NCI-H2081 (cell line): ENCODE measurements at places on chromosomes 2 and 18.

DNA sequence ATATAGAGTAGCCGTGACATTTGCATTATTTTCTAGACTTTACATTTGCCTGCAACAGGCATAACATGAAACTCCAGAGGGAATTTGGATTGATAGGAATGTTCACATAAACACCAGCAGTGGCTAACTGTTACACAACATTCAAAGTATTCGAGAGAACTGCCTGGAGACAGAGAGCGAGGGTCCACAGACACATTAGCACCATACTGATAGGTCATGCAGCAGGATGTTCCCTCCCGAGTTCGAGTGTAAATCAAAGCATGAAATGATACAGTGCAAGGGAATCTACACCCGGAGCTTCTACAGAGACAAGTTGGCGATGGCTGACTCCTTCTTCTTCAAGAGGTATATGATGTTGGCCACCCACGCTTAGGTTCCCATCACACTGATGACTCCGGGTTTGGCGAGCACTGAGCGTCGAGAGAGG is 89.5 kb downstream of the COL6A3 start:
- no peak for DNase-seq

GRCh38 chr18:79849328-79850207 is 51.8 kb downstream of the KCNG2 start:
- no peak for DNase-seq

GRCh38 chr2:149656996-149657395 is 69.4 kb upstream of the MMADHC start:
- no peak for DNase-seq

- no peak for DNase-seq
Measured at GRCh38 chr18:58997811-58998337, 133.2 kb downstream of the ZNF532 start.

- no peak for DNase-seq
Measured at GRCh38 chr2:74021407-74021755, 36.7 kb downstream of the TET3 start.

- DNase-seq, result no peak
Measured at GRCh38 chr2:200591308-200591707, 5.5 kb downstream of the AOX1 start.

DNA sequence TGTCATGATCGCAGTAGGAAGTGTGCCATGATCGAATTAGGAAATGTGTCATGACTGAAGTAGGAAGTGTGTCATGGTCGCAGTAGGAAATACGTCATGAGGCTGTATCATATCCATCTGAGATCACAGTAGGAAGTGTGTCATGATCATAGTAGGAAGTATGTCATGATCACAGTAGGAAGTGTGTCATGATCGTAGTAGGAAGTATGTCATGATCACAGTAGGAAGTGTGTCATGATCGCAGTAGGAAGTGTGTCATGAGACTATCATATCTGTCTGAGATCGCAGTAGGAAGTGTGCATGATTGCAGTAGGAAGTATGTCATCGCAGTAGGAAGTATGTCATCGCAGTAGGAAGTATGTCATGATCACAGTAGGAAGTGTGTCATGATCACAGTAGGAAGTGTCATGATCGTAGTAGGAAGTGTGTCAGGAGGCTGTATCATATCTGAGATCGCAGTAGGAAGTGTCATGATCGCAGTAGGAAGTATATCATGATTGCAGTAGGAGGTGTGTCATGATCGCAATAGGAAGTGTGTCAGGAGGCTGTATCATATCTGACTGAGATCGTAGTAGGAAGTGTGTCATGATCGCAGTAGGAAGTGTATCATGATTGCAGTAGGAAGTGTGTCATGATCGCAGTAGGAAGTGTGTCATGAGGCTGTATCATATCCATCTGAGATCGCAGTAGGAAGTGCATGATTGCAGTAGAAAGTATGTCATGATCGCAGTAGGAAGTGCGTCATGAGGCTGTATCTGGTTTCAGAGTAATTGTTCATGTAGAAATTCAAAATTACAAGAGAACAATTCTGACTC is 56.4 kb upstream of the NFATC1 start:
- DNase-seq, result no peak

DNA sequence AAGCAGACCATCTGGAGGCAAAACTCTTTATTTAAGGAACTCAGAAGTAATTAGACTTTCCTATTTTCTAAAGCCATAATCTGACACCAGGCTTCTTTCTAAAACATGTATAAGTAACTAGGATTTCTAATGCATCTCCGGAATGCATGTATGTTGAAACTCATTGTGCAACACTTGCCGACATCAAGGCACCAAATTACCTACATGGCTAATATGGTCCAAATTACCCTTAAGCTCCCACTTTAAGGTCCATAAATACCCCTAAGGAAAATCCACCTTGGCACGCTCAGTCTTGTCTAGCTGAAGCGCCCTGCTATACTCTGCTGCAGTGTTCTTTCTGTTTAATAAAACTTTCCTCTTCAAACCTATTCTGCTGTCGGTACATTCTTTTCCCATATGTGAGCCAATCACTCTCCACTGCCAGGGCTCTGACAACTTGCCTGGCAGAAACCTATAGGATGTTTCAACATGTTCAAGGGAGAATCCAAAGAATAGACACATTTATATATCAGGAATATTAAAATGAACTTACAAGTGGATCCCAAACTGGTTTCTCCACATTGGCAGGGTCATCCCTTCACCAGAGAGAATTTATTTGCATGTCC is 171.9 kb downstream of the GALNT1 start:
- no peak for DNase-seq

- DNase-seq, result no peak
Measured at GRCh38 chr2:198717451-198717850, 740.3 kb downstream of the SATB2 start.

- no peak for DNase-seq
Measured at GRCh38 chr2:28350791-28351285, 41.8 kb upstream of the FOSL2 start.

GRCh38 chr18:356778-357177 is 88.9 kb upstream of the THOC1 start:
- no peak for DNase-seq

- DNase-seq, result peak; percentile 55
Measured at GRCh38 chr2:170238776-170239175, 60.8 kb downstream of the MYO3B start.

DNA sequence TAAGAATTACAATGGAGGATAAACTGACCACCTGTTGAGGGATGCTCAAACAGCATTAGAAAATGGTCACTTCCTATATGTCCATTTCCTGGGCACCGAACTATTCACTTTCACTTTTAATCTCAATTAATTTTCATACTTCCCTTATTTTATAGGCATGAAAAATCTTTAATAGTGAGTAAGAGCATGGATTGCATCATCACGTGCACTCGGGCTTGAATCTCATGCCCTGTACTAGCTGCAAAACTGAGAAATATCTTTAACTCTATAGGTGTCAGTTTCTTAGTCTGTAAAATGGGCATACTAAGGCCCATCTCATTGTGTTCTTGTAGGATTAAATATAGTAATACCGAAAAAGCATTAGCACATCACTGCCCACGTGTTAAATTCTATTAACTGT is 183.9 kb upstream of the FIGN start:
- no peak for DNase-seq

DNA sequence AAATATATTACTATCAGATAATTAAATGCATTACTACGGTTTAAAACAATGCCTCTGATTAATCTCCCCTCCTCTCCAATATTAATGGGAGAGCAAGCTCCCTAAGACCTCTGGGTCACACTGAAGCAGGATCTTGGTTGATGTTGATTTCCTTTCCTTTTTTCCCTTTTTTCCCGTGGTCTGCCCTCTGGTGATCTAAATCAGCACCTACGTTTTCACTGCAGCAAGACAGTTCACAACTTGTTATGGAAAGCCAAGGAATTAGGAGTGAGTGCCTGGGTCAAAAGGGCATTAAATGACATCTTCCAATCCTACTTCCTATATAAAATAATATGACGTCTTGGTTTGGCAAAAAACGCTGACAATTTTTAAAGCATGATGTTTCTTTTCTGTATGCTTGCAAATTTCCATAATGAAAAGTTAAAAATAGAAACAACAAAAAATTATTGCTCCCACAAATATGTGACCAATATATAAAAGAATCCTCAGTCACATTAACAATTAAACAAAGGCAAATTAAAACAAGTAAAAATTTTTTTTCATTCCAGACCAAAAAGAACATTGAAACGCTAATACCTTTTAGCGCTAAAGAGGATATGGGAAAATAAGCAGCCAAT is 7.9 kb upstream of the CFAP36 start:
- DNase-seq, result peak; percentile 42

DNA sequence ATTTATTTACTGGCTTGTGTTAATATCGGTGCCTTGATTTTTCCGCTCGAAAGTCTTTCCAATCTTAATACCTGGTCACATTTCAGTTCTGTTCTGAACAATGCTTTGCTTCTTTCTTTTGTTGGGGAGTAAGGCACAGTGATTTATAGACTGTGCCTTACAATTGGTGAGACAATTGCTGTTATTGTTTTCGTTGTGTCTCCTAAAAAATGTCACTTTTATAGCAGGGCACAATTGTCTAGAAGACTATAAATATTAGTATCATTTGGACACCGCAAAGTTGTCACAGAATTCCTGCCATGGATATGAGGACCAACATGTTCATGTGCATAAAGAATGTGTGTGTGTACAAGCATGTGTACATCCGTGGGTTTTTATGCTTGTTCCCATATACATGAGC is 231.9 kb downstream of the INSIG2 start:
- DNase-seq, result no peak

- no peak for DNase-seq
Measured at GRCh38 chr2:84532291-84532690, 16.0 kb downstream of the DNAH6 start.

GRCh38 chr2:54524226-54524991 is 68.3 kb downstream of the SPTBN1 start:
- DNase-seq, result no peak

- peak; percentile 57 for DNase-seq
Measured at GRCh38 chr2:161746891-161747535, 122.8 kb downstream of the SLC4A10 start.

GRCh38 chr2:132697556-132698205 is 27.7 kb upstream of the LYPD1 start:
- DNase-seq, result no peak

GRCh38 chr18:69585696-69586095 is 185.0 kb downstream of the DOK6 start:
- DNase-seq, result peak; percentile 24

- DNase-seq, result no peak
Measured at GRCh38 chr2:172009823-172010222, 10.1 kb downstream of the METAP1D start.

GRCh38 chr2:99386011-99386410 is 48.8 kb downstream of the EIF5B start:
- DNase-seq, result no peak

DNA sequence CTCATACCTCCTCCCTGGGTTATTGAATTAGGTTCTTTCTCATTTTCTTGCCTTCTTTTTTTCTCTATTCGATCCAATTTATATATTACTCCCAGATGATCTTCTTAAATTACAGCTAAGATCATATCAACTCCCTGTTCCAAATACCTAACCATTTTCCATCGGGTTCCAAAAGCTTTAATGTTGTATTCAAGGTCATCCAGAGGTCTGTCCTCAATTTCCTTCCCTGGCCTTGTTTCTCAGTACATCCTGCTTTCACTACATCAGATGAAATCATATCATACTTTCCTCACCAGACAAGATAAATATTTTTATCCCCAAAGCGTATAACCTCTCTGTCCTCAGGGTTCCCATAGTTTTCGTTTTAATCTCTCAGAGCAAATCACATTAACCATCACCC is 36.3 kb upstream of the GREB1L start:
- DNase-seq, result no peak

- DNase-seq, result no peak
Measured at GRCh38 chr2:30448308-30448707, 1.3 kb downstream of the LCLAT1 start.

DNA sequence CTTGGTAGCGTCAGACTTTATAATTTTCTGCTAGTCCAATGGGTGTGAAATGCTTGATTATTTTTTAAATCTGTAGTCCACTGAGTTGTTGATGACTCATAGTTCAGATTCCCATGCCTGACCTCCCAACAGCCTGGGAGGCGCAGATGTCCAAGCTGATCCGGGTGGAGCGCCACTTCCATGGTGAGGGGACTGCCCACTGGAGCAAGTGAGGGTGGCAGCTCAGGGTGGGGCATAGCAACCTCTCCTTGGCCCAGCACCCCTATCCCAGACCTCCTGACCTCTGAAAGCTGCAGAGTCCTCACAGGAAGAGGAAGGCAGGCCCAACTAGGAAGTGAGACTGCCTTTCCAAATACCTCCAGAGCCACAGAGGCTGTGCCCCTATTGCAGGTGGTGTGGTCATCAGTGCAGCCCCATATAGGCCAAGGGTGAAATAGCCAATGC is 4.4 kb downstream of the MAL start:
- no peak for DNase-seq

- no peak for DNase-seq
Measured at GRCh38 chr2:493228-493627, 184.0 kb downstream of the TMEM18 start.

DNA sequence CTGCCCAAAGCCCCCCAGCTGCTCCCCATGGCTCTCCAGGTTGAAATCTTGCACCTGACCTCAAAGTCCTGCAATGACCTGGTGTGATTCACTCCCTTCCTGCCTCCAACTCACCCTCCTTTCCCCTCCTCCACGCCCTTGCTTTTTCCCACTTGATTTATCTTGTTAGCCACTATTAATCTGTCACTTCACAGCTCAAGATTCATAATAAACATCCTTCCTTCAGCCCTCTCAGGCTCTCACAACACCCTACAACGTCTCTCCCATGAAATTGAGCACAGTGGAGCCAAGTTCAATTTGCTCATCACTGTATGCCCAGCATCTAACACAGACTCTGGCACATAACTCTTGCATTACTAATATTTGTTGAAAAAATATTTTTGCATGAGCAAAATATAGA is 85.6 kb upstream of the SLC35G4 start:
- DNase-seq, result no peak

DNA sequence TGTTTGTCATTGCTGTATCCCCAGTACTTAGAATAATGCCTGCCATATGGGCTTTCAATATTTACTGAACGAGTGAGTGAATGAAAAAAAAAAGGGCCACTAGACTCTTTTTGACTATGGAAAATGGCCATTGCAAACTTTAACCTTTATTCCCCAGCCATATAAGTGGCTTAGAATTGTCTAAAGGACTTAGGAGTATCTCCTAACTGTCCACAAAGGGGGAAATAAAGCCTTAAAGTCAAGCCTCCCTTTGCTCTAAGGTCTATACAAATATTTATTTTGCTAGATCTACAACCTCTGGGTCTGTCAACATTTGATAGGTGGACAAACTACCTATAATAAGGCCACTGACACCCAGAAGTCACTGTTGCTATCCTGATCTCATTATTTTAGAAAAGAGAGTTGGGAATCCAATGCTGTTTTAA is 25.7 kb downstream of the UPP2 start:
- DNase-seq, result no peak

DNA sequence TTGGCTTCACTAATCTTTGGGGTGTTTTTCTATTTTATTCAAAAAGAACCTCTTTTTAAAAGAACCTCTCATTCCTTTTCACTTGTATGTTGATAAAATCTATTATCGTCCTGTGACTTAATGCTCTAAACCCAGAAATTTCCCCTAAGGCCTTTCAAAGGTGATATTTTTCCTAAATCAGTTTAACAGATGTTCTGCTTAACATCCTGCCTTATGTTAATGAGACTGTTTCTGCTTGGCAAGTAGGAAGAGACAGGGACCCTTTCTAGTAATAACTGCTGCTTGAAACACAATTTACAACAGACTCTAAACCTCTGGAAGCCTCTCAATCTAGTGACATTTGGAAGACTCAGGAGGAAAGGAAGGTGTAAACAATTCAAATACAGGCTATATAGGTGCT is 128.8 kb downstream of the KCNJ3 start:
- DNase-seq, result no peak

- DNase-seq, result peak; percentile 21
Measured at GRCh38 chr2:134173338-134174016, 80.4 kb upstream of the MGAT5 start.

- no peak for DNase-seq
Measured at GRCh38 chr2:203225423-203226039, 13.3 kb upstream of the CYP20A1 start.
